ENCODE measurements at places on chromosomes 7 and 10.

GRCh38 chr7:36945612-36946400 is 221.5 kb upstream of the AOAH start:
- DNase-seq = no peak

DNA sequence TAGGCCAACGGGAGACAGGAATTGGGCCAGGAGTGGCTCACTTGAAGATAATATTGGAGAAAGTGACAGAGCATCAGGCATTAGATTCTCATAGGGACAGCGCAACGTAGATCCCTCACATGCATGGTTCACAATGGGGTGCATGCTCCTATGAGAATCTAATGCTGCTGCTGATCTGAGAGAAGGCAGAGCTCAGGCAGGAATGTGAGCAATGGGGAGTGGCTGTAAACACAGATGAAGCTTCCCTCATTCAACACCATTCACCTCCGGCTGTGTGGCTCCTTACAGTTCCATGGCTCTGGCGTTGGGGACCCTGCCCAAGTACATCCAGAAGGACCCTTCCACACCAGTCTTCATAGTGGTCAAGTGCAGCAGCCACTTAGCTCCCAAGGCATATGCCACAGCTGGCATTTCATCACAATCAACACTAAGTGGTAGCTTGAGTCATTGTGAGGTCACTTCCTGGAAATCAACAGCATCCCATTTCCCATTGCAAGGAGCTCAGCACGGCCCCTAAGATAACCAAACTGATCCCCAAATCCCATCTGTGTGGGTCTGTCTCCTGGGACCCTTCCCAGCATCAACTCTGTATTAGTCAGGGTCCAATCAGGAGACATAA is 174.5 kb downstream of the TPST1 start:
- DNase-seq = no peak

DNA sequence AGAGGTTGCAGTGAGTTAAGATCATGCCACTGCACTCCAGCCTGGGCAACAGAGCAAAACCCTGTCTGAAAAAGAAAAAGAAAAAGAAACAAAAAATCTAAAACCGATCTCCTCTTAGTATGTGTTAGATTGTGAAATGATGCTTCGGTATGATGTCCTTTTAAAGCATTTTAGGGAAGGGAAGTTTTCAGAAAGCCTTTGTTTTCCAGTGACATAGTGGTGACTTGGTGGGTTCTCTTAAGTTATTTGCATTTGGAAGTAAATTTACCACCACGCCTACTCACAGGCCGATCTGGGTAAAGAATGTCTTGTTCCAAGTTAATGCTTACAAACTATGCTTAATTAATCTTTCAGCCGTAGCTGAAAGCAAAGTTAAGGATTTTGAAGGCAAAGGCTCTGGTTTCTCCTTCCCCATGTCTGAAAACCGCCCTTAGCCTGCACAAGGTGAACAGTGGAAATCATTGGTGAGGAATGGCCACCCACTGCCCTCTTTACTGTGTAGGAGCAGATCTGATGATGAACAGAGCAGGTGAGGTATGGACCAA is 10.7 kb downstream of the MTURN start:
- no peak for DNase-seq

GRCh38 chr7:1597066-1597760 is 27.4 kb upstream of the PSMG3 start:
- DNase-seq = no peak

- no peak for DNase-seq
These were observed 70.2 kb downstream of the NOC3L start for GRCh38 chr10:94292434-94293090.

DNA sequence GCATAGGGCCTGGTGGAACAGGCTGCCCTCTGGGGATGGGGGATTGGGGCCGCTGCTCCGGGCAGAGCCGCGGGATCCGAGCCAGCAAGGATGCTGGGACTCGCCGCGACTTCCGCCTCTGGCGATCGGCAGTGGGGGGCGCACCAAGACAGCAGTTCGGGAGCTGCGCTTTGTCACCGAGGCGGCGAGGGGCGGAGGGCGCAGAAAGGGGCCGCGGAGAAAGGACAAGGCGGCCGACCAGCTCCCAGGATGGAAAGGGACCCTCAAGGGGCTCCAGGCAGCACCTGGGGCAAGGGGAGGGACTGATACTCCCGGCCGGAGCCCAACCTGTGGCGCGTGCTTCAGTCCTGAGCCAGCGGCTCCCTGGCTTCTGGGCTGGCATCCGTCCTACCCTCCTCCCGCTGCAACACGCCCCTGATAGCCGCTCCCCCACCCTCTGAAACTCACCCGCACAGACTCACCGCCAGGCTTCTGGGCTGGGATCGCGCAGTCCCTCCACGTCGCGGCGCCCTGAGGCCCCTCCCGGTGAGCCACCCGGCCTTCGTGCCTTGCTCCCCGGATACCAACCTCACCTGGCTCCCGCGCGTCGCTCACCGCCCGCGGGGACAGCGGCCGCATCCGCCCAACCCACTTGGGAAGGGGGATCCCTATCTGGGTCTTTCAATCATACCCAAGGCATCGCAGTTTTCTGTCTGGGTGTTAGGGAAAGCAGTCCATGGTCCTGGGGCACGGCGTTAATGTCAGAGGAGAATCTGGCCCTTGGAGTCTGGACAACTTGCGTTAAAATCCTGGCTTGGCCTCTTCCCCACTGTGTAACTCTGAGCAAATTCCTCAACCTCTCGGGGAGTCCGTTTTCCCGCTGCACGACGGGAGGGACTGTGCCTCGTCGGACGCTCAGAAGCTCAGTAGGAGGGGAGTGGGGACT is 7.0 kb upstream of the EVX1 start:
- DNase-seq = no peak

DNA sequence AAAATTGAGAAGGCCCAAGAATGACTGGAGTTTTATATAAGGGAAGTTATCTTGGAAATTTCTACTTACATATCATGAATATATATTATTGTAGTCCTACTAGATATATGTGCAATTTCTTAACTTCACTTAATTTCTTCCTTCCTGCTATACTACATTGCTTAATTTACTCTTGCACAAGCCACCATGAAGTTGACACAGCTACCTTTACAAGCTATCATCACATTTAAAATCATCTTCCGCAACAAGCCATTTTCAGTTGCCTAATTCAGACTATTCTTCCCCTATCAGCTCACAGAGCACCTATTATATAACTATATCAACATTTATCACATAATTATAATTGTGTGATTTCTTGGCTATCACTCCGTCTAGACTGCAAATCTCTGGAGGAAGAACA is 418.4 kb downstream of the PARD3 start:
- no peak for DNase-seq

DNA sequence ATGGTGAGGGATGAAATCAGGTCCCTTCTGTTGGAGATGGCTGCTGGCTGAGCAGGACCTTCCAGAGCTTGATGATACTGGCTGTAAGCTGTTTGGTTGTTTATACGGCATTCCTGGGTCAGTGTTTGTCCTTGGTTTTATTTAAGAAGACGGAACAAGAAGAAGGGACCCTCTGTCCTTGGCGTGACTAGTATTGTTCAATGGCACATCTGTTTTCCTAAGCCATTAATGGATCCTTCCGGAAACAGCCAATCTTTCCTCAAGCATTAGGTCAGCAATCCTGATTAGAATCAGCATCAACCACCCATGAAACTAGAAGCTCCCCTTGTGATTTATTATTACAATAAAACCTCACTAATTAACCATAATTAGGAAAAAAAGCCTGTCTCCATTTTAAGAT is 128.7 kb upstream of the KIAA1217 start:
- DNase-seq = no peak

- no peak for DNase-seq
These were observed 31.9 kb downstream of the RSBN1L start for GRCh38 chr7:77727936-77728701.

DNA sequence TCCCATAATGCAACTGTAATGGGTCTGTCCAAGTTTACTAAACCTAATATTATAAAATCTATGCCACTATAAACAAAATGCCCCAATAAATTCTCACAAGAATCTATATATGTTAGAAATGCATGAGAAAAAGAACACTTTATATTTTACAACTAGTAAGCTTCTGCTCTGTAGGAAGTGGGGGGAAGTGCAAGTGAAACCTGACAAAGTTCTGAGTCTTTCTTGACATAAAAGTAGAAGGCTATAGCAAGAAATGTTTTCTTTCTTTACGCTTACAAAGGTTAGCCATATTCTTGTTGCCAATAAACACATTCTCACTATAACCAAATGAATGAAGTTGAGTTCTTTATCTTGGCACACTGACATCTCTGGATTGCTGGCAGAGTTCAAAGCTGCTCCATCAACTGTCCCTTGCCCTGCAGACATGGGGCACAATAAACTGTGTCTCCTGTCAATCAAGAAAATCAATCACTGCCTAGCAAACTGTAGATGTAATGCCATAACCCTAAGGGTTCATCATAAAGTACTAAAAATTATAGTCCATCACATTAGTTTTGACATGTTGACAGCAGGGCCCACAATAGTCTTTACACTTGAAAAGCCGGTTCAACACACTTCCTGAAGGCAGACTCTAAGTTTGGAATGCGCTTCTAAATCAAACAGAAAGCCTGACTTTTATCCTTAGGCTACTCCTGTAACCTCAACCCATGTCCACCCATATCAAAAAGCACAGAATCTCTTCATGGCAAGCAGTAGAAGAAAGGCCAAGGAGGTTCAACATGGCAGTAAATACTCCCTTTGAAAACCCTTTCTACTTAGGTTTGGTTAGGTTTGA is 58.6 kb downstream of the TPK1 start:
- DNase-seq = no peak

GRCh38 chr7:150845421-150845861 is 6.9 kb upstream of the AOC1 start:
- no peak for DNase-seq

- DNase-seq = no peak
These were observed 12.0 kb downstream of the CACUL1 start for GRCh38 chr10:118742782-118743181.

DNA sequence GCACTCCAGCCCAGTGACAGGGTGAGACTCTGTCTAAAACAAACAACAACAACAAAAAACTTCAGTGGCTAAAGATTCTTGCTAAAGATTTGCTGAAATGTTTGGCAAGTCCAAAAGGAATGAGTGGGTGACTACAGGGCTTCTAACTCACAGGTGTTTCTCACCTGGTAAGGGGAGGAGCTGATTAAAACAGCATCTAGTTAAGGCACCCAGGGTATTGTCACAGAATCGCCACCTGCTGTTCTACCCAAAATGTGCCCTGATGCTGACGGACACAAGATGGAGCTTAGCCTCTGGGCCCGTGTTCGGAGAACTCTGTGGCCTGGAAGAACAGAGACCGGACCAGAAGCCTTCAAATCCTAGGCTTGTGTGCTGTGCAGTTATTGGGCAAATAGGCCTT is 336.0 kb upstream of the GALNT17 start:
- no peak for DNase-seq

- no peak for DNase-seq
These were observed 299.9 kb upstream of the HABP2 start for GRCh38 chr10:113252650-113253618.

- no peak for DNase-seq
These were observed 867.3 kb upstream of the AUTS2 start for GRCh38 chr7:68730964-68731363.

Measured in H1 (cell line).